DMS53 (cell line): ENCODE measurements at places on chromosomes 1 and 21.

DNA sequence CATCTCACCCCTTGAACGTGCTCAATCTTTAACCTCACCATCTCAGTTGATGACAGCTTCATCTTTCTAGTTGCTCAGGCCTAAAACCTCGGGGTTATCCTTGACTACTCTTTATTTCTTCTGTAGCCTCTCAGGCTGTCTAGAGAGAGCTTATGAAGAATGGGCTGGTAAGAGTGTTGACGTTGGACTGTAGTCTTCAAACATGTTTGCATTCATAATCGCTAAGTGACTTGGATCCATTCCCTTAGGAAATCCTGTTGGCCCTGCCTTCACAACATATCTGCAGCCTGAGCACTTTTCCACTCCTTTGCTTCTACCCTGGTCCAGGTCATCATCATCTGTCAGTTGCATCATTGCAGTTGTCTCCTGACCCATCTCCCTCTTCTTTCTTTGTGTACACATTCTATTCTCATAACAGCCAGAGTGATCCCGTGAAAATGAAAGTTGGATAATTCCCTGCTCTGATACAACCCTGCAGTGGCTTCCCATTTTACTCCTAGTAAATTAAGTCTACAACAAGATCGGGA lies 10.5 kb downstream of the UCK2 start:
- peak; percentile 26 for DNase-seq

DNA sequence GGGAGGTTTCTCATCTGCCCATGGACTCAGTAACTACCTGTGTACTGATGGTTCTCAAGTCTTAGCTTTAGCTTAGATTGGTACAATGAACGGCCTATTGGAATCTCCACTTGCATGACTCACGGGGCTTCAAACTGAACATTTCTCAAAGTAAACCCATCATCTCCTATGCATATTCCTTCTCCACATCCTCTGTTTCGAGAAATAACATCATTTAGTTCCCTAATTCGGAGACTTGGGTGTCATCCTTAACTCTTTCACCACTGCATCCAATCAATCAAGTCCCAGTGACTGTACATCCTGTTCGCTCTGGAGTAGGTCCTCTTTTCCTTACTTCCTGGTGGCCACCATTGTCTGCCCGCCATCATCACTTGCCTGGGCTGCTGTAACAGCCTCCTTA lies 55.8 kb downstream of the LGR6 start:
- no peak for DNase-seq

- no peak for DNase-seq
Measured at GRCh38 chr1:200654660-200655059, 15.0 kb downstream of the DDX59 start.

- no peak for DNase-seq
Measured at GRCh38 chr1:78061825-78062523, 16.2 kb downstream of the GIPC2 start.

DNA sequence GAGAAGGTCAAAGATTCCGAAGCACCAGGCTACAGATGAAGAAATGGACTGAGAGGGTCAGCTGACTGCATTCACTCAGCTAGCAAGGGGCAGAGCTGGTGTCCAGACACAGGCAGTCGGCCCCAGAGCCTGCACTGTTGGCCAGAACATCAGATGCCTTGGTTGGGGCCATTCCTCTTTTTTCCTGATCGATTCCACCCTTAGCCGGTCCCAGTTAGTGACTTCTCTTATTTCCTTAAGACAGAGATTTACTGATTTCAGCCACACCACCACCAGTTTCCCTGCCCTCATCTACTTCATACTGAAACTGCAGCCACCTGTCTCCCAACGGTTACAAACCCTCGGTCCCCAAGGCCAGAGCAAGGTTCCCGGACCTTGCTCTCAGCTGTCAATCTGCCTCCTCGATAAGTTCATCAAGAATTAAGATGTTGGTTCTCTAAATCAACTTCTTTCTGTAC lies 11.5 kb downstream of the CD58 start:
- DNase-seq = no peak

GRCh38 chr21:20902511-20902910 lies 95.7 kb upstream of the NCAM2 start:
- DNase-seq = no peak

- DNase-seq = no peak
Measured at GRCh38 chr1:34176830-34177603, at the start of gene C1orf94. TSS of gene C1orf94 (plus strand) at chr1:34176907. CDS start at chr1:34177790, 883 bp downstream.

DNA sequence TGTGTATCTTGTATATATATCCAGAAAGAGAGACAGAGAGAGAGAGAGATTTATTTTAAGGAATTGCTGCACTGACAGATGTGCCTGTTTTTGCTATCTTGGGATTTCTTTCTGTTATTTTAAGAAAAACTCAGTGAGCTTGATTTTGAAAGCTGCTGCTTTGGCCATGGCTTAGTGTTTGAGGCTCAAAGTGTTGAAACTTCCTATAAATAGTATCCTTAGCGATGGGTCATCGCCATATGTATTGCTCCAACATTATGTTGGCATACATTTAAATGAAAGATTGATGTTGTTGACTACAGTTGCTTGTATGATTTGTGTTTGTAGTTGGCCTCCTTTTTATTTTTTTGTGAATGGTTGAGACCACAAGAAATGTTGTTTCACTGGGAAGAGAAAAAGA lies 29.0 kb upstream of the NTPCR start:
- DNase-seq = no peak

DNA sequence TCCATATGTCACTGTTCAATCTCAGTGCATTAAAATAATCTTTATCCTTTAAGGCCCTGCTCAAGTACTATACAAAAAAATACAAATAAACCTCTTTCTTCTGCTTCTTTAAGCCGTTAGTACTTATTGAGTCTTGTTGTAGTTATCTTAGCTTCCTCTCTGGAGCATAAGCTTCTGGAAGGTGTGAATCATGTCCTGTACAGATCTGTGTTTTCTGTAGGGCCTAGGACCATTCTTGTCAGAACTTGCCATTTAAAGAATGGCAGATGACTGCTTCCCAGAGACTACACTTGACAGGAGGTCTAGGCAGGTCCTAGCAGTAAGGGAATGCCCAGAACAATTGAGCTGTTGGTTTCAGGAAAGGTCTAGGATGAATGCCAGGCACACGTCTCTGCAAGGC lies 12.9 kb downstream of the NEK7 start:
- DNase-seq = no peak

- DNase-seq = no peak
Measured at GRCh38 chr1:157202331-157202730, 64.1 kb upstream of the ETV3 start.

DNA sequence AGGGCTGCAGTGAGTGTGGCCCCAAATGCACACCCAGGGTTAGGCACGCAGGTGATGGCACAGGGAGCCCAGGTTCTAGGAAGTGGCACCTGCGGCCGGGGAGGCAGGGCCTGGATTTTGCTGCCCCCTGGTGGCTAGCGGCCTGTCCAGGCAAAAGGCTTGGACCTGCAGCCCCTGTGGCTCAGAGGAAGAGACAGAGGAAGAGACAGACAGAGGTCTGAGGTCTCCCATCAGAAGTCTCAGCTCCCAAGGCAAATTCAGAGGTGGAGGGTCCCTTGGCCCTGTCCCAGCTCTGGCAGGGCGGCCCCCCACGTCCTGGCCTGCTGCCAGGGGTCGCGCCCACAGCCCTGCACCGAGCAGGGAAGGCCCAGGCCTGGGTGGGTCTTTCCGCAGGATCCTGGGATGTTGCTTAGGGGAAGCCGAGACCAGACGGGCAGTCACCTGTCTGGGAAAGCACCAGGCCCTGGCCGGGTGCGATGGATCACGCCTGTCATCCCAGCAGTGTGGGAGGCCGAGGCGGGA lies 8.0 kb upstream of the TNFRSF14 start:
- peak; percentile 93 for DNase-seq

DNA sequence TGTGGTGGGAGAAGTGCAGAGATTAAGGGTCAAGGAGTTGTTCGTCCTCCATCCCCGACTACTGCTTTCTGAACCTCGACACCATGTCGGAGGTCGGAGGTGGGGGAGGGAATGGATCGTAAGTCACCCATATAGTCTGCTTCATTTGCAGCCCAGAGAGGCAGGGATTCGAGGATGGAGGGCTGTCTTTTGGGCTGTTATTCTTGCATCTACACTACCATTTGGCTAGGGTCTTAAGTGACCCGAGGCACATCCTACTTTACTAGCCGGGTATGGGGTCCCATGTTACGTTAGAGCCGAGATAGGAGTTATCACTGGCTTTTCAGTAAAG lies 578 bp downstream of the USP21 start:
- DNase-seq = no peak

GRCh38 chr1:115592264-115592663 lies 49.5 kb upstream of the VANGL1 start:
- no peak for DNase-seq
